ENCODE measurements at places on chromosomes 2 and 18.

GRCh38 chr2:218781691-218782527, at the start of gene CYP27A1:
CYP27A1 (plus strand) TSS chr2:218782147; CDS start chr2:218782183, 36 bp downstream.
- no peak for DNase-seq

- DNase-seq: no peak
Measured at GRCh38 chr2:215498431-215498830, 62.6 kb upstream of the FN1 start.

- DNase-seq: no peak
Measured at GRCh38 chr2:203603456-203604389, 68.6 kb upstream of the RAPH1 start.

DNA sequence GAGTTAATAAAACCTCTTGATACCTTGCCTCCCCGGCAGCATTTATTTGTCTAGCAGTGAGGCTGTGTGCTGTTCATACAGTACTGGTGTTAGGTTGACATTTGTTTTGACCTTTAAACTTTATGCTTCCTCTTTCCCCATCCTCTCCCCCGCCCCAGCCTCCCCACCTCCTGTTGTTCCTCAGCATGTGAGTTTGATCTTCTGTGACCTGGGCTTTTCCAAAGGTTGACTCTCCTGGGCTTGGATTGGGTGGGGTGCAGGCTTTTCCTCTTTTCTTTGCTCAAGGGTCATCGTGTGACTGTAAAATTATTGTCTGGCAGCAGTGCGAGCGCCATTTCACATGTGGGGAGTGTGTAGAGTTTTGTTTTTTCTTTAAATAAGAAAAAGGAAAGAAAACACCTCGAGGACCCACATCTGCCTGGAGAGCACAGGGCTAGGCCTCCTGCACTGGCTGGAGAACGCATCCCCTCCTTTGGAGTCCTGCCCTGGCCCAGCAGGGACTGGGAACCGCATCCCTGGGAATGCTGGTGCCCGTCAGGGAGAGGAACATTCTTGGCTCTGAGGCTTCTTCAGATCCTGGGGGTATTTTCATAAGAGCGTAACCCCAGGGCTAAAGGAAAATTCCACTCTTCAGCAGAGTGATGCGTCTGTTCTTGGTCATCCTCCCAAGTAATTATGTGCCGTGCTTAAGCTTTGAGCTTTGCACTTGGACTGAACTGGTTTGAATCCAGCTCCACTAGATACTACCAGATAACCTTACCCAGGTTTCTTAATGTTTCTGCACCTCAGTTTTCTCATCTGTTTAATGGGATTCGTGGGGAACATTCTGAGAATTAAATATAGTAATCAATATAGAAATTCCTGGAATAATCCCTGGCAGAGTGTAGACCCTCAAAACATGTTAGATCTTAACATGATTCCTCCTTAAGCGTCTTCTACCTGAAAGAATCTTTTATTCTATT, 91.5 kb downstream of the SETBP1 start:
- no peak for DNase-seq

GRCh38 chr2:208224802-208225201, 30.1 kb downstream of the IDH1 start:
- DNase-seq: no peak

- no peak for DNase-seq
Measured at GRCh38 chr2:104859291-104859765, 5.4 kb downstream of the POU3F3 start.

- DNase-seq: no peak
Measured at GRCh38 chr2:17107151-17107550, 411.1 kb downstream of the RAD51AP2 start.

DNA sequence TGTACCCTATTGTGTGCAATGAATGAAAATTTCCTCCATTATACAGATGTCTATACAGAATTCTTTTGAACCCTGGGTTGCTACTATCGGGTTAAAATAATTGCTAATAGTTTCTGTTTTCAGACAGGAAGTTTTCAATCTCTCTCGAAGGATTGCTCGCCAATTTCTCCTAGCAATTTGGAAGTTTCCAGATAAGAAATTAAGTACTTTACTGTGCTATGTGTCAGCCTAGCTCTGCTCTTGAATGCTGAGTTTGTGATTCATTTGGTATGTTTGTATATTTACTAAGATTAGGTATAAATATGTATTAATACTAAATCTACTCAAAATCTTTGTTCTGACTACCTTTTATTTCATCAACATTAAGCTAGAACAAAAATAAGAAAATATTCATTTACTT, 74.6 kb upstream of the ARL5A start:
- DNase-seq: no peak

- no peak for DNase-seq
Measured at GRCh38 chr18:43060020-43060419, 55.5 kb downstream of the RIT2 start.

DNA sequence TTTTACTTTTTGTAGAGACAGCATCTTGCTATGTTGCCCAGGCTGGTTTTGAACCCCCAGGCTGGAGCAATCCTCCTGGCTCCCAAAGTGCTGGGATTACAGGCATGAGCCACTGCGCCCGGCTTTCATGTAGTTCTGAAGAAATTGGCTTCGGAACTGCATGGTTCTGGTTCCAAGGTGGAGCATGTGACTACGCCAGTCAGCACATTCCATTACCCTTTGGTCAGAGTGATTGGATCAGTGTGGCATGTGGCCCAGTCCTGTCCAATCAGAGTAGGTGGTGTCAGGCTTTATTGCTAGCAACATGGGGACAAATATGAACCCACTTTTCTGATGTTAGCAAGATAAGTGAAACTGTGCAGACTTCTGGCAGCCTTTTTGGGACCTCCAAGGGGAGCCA, 16.3 kb upstream of the ATOH8 start:
- no peak for DNase-seq

- no peak for DNase-seq
Measured at GRCh38 chr18:59093668-59094067, 46.0 kb upstream of the SEC11C start.

DNA sequence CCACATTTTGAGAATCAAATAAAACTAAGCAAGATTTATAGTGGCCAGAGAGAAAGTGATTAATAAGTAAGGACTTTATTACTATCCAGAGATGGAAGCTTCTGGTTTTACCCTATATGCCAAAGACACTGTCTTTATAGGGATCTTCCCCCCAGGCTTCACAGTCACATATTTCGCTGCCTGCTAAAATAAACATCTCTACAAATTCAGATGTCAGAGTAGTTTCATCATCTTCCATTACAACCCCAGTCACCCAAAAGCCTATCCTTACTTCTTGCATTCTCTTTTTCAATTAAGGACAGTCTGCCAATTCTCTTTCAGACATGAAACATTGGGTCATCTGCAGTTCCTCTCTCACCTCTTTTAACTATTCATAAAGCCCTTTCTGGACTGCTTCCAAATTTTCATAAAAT, 28.3 kb downstream of the CREB1 start:
- no peak for DNase-seq

- no peak for DNase-seq
Measured at GRCh38 chr2:69718338-69718965, 23.5 kb upstream of the ANXA4 start.

- DNase-seq: no peak
Measured at GRCh38 chr2:5672749-5673144, 19.4 kb upstream of the SOX11 start.

GRCh38 chr18:789397-789796, 22.6 kb downstream of the YES1 start:
- no peak for DNase-seq

DNA sequence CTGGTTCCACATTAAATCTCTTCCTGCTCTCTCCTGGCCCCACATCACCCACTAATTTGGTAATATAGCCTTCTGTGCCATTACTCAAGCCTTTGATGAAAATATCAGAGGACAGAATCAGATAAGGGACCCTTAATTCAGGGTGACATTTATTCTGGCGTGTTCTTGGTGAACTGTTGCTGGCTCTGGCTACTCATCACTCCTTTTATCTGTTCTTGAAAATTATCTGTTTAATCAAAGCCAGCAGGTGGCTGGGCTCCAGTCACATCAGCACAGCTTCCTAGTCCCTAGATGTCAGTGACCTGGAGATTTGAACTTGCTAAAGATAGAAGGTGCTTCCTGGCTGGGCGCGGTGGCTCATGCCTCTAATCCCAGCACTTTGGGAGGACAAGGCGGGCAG, 26.9 kb upstream of the SLC35F6 start:
- DNase-seq: no peak

GRCh38 chr2:231685349-231686191, 22.8 kb upstream of the PTMA start:
- DNase-seq: no peak

GRCh38 chr18:33851546-33852078, 273.6 kb downstream of the ASXL3 start:
- no peak for DNase-seq

DNA sequence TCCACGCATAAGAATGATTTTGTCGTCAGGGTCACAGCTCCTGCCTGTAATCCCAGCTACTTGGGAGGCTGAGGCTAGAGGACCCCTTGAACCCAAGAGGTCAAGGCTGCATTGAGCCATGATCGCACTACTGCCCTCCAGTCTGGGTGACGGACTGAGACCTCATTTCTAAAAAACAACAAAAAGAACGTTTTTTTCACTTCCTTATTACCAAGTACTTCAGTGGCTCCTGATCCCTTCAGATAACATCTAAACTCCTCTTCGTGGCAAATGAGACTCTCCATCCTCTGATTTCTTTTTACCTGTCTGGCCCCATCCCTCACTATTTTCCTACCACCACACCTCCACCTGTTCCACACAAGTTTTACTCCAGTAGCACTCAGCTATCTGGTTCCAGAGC, 105.4 kb upstream of the TLK1 start:
- no peak for DNase-seq

DNA sequence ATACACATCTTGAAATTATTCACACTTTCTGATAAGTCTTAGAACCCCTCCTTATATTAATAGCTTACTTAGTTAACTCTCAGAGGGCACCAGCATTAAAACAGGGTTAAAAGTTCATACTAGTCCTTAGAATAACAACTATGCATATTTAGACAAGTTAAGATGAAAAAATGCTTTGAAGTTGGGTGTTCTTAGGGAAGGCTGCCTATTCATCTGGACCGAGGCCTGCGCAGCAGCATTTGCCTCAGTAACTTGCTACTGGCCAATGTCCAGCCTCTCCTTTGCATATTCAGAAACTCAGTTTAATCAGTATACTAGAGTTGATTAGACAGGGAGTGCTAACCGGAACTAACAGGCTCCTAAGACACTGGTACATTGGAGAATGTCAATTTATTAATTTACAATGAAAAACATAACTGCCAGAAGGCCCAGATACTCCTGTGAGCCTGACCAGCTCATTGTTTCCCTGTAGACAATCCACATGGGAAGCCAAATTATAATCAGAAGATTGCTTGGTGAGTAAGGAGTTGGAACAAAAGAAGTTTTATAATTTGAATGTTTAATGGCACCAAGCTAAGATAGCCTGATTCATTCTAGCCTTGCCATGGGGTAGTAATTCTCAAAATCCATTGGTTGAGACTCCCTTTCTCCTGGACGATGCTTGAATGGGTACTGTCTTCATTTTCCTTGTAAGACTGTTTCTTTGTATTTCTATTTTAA, 48.9 kb downstream of the DYNC1I2 start:
- DNase-seq: no peak

GRCh38 chr2:79971807-79972206, 332.7 kb downstream of the LRRTM1 start:
- no peak for DNase-seq

DNA sequence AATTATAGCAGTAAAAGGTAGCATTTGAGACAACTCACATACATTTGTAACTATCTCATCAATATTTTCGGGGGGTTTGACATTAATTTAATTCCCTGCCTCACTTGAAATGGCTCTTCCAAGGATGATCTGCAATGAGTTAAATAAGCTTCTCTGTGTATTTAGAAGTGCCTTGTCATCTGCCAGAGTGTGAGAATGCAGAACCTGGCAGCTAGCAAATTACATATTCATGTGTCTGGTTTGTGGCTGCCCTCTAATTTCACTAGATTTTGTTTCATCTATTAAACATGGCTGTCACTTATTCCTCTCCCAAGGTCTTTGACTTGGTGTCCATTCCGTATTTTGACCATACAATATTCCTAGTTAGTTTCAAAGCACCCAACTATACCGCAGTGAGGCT, 158.3 kb upstream of the CAVIN2 start:
- no peak for DNase-seq

DNA sequence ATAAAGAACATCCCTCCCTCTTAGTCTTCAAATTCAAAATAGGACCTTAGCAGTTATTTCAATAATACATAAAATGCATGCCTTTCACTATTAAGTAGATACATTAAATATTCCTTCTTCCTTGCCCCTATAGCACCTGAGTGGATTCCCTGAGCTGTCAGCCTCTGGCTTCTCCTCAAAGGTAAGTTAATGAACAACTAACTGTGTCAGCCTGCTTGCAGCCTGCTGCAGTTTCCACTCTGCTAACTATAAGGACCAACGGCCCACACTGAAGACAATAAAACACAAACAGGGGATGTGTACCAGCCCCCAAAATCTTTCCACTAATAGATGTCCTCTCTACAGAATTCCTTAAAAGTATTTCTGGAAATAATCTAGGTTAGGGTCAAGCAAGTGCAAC, 5.0 kb downstream of the KCTD1 start:
- no peak for DNase-seq

DNA sequence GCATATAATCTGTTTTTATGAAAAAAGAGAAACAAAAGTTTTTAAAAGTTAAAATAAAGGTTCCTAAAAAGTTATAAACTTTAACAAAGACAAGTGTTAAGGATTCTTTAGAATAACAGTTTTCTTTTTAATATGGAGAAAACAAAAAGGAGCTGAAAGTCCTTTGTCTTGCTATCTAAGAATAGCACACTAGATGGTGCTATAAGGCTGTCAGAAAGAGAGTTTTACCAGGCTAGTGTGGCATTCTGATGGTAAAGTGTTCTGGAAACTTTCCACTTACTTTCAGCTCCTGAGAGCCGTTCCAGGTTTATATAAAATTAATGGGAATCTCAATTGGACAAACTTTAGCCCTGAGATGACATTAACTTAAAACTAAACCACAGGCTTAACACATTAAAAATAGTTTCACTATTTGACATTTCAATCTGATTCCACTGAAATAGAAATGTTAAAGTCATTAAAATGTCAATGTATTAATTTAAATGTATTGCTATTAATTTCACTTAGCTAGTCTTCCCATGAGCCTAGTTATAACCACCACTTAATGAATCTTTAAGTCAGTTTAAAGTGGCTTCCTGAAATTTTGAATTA, 3.7 kb downstream of the FBXO48 start:
- no peak for DNase-seq

DNA sequence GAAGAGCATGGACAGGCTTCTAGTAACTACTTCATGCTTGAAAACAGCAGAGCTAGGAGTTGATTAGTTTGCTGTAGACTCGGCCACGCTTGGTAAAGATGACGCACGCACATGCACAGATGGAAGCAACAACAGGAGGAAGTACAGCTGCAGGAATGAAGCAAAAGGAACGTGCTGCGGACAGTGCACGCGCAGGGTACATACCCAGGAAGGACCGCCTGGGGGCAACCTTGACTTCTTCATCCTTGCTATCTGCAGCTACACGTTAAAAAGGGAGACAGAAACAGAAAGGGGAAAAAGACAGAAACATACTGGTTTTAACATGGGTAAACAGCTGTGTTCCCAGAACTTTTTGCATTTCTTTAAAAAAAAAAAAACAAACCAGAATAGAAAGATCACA, 17.7 kb downstream of the SLC66A2 start:
- DNase-seq: no peak

GRCh38 chr2:75896779-75897366, 186.2 kb upstream of the GCFC2 start:
- no peak for DNase-seq

Measured in stimulated activated CD4-positive, alpha-beta T cell treated with anti-CD3 and anti-CD28 coated beads, Interleukin-4, amount 100 ng/mL, for 4 hours (primary cell).